ENCODE measurements at places on chromosomes 1 and 21.

DNA sequence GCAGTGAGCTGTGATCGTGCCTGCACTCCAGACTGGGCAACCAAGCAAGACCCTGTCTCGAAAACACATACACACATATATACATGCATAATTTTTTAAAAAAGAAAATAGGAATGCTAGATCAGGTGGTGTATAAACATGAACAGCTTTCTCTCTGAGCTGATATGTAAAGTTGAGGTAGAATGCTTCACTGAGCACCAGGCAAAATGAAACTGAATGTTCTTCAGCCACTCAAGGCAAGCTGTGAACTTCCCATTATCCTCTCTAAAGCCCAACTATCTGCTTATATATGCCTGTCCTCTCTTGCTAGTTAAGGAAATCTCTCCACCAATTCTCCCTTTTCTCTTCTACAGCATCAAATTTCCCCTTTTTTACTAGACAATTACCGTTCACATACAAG is 93.0 kb downstream of the NUF2 start:
- no peak for DNase-seq

- DNase-seq = no peak
These were observed 5.8 kb upstream of the ANKRD13C start for GRCh38 chr1:70360321-70360720.

DNA sequence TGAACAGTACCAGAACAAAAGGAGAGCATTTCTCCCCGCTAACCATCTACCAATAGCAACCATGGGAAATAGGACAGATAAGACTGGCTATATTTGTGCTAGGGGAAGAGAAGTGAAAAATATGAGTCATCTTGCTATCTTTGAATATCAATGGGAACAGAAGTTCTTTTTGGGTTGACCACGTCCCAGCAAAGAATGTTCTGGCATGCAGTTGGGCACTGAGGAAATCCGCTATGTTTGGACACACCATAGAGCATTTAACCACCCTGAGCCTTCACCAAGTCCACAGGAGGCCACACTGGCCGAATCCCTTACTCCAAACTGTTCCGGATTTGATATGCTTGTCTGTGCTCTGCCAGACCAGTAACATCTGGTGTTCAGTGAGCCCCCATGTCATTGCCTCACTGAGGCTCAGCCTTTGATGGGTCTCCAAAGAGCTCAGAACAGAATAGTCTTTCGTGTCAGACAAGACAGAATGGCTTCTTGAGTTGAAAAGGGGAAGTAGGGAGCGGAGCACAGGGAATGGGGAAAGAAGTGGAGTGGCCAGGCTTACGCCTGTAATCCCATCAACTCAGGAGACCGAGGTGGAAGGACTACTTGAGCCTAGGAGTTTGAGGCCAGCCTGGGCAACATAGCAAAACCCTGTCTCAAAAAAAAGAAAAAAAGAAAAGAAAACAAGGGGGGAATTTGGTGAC is 81.4 kb downstream of the SMYD2 start:
- DNase-seq = peak; percentile 24

DNA sequence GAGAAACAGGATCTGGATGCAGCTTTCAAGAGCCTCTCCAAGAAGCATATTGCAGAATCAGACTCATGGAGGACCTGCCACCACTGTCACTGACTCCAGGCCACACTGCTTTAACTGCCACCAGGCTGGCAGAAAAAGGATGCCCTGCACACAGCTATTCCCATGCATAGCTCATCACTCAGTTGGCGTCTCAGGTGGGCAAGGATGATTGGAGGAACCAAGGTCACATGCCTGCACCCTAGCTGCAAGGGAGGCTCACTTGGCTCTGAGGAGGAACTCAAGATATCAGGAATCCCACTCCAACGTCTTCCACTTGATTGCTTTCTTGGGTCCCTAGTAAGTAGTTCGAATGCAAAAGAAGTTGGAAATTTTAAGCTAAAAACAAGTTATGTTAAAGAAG is 19.6 kb upstream of the SPOCD1 start:
- no peak for DNase-seq

GRCh38 chr1:23751050-23751814 is 8.0 kb downstream of the ELOA start:
- DNase-seq = peak; percentile 24

- no peak for DNase-seq
These were observed 7.2 kb upstream of the PRDM15 start for GRCh38 chr21:41886328-41886727.

GRCh38 chr1:94275083-94275482 is 37.7 kb upstream of the ARHGAP29 start:
- no peak for DNase-seq

- no peak for DNase-seq
These were observed 45.2 kb downstream of the MIGA1 start for GRCh38 chr1:77824694-77825093.

- DNase-seq = no peak
These were observed 33.5 kb downstream of the SLC1A7 start for GRCh38 chr1:53108646-53109580.

GRCh38 chr1:201562659-201563405 is 23.9 kb downstream of the NAV1 start:
- no peak for DNase-seq

DNA sequence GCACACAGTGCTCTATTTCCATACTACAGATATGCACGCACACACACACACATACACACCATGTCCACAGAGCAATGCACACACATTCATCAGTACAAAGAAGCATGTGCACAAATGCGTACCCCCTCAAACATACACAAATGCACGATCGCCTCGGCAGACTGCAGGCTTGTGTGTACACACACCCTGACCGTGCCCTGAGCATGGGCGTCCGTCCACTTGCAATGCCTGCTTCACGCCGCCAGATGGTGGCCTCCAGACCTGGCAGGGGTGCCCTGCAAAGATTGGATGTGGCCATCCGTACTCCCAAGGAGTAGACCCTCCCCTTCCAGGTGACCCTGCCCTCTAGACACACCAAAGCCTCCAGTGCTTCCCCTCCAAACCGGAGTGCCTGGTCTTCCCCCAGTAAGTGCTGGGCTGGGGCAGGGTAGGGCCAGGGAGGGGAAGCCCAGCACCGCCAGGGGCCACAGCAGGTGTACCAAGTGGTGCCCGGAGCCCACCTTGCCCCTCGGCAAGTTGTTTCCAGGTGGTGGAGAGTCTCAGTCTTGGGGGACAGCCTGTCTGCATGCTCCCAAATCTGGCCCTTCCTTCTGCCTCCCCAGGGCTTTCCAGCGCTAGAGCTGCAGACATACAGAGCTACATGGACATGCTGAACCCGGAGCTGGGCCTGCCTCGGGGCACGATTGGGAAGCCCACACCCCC is 20.6 kb downstream of the ESPN start:
- DNase-seq = no peak

- DNase-seq = no peak
These were observed 73.3 kb downstream of the SNRPE start for GRCh38 chr1:203934651-203935050.

DNA sequence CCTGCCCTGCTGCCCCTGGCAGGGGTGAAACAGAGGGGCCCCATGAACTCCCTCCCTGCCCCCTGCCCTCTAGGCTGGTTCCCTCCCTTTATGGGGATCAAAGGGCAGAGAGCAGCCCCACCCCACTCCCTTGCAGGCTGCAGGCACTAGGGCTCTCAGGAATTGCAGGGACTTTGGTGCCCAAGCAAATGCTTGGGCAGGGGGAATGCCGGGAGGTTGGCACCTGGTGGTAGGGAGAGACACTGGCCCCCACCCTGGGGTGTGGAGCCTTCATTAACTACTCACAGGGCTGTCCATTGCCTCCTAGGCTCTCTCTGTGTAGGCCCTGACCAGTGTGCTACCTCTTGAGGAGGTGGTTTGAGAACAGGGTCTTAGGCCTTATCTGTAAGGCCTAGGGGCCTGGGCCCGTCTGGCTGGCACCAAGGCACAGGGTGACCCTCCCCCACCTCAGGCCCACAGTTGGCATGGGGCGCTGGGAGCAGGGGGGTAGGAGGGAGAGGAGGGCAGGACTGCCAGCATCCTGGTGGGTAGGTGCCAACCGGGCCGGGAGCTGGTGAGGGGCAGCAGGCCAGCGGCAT is 4.7 kb downstream of the ZBTB7B start:
- no peak for DNase-seq

GRCh38 chr1:40107290-40107959 is 10.4 kb upstream of the PPT1 start:
- DNase-seq = no peak

- no peak for DNase-seq
These were observed 17.1 kb downstream of the ZNF281 start for GRCh38 chr1:200392625-200393185.

DNA sequence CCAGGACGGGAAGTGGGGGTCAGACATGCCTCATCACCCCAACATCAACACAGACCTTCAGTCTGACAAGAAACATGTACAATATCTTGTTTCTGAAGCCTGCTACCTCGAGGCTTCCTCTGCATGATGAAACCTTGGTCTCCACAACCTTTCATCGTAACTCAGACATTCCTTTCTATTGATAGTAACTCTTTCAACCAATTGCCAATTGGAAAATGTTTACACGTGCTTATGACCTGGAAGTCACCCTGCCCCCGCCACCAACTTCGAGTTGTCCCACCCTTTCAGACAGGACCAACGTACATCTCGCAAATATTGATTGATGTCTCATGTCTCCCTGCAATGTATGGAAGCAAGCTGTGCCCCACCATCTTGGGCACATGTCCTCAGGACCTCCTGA is 159.5 kb downstream of the ETS2 start:
- no peak for DNase-seq

GRCh38 chr1:210236386-210236839 is 3.8 kb downstream of the SERTAD4 start:
- DNase-seq = no peak

DNA sequence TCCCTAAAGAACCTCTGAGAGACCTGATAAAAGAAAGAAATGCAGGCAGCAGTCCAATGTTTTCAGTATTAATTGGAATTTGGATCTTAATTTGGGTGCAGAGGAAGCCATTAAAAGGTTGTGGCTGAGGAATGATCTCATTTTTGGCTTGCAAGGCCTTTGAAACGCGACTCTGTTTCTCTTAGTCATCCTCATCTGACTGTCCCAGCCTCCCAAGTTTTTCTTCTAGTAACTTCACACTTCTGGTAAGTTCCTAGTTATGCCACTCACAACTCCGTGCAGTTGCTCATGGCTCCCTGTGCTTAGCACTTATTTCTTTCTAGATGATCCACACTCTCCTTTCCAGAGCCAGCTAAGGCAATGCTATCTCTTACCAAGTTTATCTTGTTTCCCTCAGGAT is 147.4 kb upstream of the USP24 start:
- no peak for DNase-seq

DNA sequence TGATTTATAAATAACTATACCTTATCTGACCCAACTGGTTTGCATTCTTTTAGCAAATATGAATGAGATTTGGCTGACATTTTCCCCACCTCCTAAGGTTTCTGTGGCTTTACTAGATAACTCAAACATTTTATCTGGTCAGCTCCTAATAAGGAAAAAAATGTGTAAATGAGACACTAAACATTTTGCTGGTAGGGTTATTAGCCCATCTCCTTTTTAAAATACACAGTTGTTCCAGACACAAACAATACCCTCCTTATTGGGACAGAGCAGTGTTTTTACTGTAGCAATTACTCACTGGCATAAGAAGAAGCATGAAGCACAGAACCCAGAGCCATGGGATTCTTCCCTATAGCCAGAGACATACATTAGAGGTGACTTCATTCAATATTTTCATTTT is 53.8 kb upstream of the NUF2 start:
- DNase-seq = no peak

- DNase-seq = no peak
These were observed 157.3 kb downstream of the ZNF281 start for GRCh38 chr1:200252531-200252930.

DNA sequence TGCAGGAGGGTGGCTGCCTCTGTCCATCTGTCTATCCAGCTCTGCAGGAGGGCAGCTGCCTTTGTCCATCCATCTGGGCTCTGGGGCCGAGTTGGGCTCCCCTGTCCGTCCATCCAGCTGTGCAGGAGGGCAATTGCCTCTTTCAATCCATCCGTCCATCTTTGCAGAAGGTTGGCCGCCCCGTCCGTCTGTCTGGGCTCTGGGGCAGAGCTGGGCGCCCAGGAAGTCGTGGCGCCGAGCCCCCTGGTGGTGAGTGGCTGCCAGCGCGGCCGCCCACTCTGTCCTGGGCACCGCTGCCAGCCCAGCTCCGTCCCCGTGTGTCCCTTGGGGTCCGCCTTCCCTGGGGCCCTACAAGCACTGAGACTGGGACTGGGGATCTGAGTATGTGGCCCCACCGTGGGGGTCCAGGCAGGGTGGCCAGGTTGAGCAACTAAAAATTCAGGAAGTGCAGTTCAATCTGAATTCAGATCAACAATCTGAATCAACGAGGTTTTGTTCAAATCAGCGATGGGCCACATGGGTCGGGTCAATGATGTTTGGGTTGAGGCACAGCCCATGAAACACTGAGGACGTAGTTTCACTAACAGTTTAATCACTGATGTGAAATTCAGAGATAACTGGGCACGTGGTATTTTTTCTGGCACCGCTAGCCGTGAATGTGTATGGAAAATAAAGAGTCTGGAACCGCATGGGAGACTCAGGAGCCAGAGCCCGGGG is 99.1 kb upstream of the ACTRT2 start:
- DNase-seq = no peak

DNA sequence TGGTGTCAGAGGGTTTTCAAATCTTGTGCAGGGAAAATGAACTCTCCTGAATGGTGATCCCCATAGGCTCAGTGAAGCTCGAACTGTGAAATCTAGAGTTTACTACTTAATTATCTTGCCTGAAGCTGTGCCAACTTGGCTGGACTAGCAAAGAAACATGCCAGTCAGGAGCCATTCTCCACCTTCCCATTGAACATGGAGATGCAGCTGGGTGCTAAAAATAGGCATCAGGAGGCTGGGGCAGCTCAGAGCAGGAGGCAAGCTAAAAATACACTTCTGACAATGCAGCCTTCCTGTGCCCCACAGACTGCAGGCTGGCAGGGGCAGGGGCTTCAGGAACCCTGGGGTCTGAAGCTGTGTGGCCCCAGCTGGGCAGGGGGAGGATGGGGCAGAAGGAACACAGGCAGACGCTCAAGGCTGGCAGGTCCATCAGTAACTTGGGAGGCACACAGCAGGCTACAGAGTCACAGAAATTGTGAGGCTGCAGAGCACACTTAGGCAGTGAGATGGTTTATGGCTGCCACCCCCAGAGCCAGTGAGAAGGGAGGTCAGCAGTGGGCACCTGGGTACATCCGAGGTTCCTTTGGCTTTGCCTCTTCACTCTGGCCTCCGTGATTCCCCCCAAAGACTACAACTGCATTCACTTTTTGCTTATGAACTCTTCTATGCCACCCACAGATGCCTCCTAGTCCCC is 155.4 kb upstream of the KCND3 start:
- DNase-seq = no peak

GRCh38 chr1:100941098-100941527 is 45.2 kb downstream of the SLC30A7 start:
- DNase-seq = no peak

Data from CD4-positive, alpha-beta T cell treated with Interleukin-15 for 1 hour (primary cell).